G401 (cell line): ENCODE measurements at places on chromosomes 4 and X. TPM values are rescaled to one million over a fixed set of nuclear protein-coding genes. Genes with fewer than 3 reads are reported as not detected.

PRDM8 gene
- total RNA-seq: 0.06 and 0.20 TPM in 2 replicates

EDA2R gene
- 5.8 and 8.3 TPM in 2 replicates for total RNA-seq

GRCh38 chrX:29661290-29661689 lies 554.1 kb upstream of the MAGEB2 start:
- DNase-seq: no peak

GRCh38 chrX:111319451-111319850 lies 49.2 kb upstream of the CAPN6 start:
- DNase-seq: no peak

NKX3-2 gene
- total RNA-seq: 0.37 and 0.55 TPM in 2 replicates

KANTR gene
- 1.5 and 4.7 TPM in 2 replicates for total RNA-seq

- DNase-seq: no peak
These were observed 37.4 kb downstream of the OCRL start for GRCh38 chrX:129577473-129577872.

- DNase-seq: no peak
These were observed 151.7 kb upstream of the CPEB2 start for GRCh38 chr4:14850455-14851097.

C1QTNF7 gene
- total RNA-seq: not detected in 2 replicates

CRMP1 gene
- total RNA-seq: 1.4 TPM in 1 of 2 replicates, not detected in the other
